T-helper 2 cell treated with Interferon-gamma antibody and Interleukin-4, amounts not matched to agents 5 μg/mL and 100 μg/mL, for 36 hours (primary cell): ENCODE measurements at places on chromosomes 5 and 9.
A peak's percentile ranks its signal among the peaks of the same experiment; 100 is the strongest.

GRCh38 chr5:159161361-159162214 lies 47.8 kb downstream of the RNF145 start:
- no peak for DNase-seq

- no peak for DNase-seq
Measured at GRCh38 chr9:34114436-34114835, 12.1 kb downstream of the DCAF12 start.

- no peak for DNase-seq
Measured at GRCh38 chr9:75414371-75415160, 326.3 kb downstream of the OSTF1 start.

DNA sequence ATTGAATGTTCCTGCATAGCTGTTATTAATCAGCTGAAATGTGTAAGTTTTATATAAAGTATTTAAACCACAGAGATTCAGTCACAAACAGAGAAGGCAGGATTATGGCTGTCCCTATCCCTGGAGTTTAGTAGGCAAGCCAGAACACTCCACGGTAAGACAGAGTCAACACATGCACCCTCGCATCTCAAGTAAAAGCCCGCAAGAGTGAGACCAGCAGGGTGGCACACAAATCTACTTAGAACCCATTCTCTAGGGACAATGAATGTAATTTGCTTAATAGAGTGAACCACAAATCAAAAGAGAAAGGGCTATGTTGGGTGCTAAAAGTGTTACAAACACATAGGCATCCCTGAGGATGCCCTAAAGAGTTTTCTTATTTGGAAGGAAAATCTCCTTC lies 35.1 kb downstream of the LPAR1 start:
- DNase-seq, result no peak

DNA sequence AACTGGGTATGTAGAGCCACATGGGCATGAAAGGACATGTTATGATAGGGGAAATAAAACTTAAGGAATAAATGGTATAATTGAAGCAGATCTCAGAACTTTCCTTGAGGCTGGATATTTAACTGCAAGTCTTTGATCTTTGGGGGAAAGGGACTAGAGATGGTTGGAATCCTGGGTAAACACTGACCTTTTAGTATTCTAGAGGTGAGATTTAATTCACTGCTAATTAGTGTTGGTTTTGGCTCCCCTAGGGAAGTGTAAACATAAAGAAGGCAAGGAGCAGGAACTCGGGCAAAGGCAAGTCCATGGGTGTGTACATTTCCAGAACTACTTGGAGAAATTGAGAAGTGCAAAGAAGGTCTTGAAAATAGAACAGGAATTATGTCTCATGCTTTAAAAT lies 16.6 kb downstream of the NIM1K start:
- DNase-seq, result no peak

- no peak for DNase-seq
Measured at GRCh38 chr5:87327998-87328397, 60.3 kb downstream of the RASA1 start.

DNA sequence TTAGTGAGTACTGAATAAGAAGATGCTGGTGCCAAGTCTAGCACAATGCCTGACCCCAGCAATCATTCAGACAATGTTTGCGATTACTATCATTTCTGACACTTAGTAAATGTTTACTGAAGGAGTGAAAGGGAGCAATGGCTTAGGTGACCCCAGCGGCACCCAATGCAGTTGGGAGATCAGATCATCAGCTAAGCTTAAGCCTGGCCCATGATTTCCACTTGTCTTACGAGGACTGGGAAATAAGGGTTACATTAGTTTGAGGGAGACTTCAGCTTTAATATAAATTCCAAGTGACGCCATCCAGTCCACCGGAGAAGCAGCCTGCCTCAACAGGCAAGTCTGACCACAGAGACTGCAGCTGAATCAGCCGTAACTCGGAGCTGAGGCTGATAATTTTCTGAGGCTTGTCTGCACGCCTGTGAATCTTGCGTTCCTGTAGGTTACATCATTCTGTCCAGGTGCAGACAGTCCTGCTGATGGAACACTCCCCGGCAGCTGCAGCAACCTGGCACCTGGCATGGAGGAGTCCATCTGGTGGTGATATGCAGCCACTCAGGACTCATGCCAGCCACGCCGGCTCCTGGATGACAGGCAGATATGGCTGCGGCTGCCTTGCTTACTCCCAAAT lies 34.9 kb upstream of the FGF1 start:
- no peak for DNase-seq

DNA sequence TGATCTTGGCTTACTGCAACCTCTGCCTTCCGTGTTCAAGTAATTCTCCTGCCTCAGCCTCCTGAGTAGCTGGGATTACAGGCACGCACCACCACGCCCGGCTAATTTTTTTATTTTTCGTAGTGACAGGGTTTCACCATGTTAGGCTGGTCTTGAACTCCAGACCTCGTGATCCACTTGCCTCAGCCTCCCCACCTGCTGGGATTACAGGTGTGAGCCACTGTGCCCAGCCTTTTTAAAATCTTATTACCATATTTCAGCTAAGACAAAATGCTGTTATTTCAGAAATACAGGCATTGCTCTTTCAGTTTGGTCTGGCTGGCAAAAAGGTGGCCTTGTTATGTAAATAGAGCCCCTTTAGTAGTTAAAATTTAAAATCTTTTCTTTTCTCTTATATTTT lies 46.9 kb upstream of the GLDC start:
- DNase-seq, result no peak

- no peak for DNase-seq
Measured at GRCh38 chr5:111017731-111018130, 53.8 kb upstream of the TSLP start.

GRCh38 chr5:127934791-127935256 lies 148.7 kb upstream of the SLC12A2 start:
- no peak for DNase-seq

- no peak for DNase-seq
Measured at GRCh38 chr9:27566118-27566517, 7.2 kb downstream of the C9orf72 start.

GRCh38 chr9:38160613-38161215 lies 91.7 kb upstream of the SHB start:
- DNase-seq, result peak; percentile 36

- no peak for DNase-seq
Measured at GRCh38 chr9:121996783-121997182, 96.3 kb downstream of the TTLL11 start.

DNA sequence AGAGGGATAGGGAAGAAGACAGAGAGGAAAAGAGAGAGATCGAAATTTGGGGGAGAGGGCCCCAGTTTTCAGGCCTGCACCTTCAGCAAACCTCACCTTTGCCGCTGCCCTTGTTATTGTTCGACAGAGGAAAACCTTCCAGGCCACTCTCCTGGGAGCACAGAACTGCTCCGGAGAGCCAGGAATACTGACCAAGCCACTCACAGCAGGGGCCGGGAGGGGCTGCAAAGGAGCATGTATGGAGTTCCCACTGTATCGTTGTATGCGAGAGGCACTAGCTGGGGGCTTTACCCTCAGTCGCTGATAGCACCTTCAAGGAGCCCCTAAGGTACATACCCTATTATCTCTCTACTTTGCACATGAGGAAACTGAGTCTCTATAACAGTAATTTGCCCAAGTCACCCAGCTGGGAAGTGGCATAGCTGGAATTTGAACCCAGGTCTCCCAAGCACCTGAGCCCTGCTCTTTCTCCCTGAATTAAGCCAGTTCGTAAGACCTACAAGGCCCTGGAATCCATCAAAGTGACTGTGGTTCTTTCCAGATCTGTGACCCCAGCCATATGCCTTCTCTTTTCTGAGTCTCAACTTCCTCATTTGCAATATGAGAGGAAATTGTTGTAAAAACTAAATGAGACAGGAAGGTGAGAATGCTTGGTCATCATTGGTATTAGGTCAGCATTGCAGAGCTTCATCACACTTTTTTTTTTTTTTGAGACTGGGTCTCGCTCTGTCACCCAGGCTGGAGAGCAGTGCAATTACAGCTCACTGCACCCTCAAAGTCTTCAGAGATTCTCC lies 21.0 kb upstream of the FOXE1 start:
- DNase-seq, result no peak

DNA sequence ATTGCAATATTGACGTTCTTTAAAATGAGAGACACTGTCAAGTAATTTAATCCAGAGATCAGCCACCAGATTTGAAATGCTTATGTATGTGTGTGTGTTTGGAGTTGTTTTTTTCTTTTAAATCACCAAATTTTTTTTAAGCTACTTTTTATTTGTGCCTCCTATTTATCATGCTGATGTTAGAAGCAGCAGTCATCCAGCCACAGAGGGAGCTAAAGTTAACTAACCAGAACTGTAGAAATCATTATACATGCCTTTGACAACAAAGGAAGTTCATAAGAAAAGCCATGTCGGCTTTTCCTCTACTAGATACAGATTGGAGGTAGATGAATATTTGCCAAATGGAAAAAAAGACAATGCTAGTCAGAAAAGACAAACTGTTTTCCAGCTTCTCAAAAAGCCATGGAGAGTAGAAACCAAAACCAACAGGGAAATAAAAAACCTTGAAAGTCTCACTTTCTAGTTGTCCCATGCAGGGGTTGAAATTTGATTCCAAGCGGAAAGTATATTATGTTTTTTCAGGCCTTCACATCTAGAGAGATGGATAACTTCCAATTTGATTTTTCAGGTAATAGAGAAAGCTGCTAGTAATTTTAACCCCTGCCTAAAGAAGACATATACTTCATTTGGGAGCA lies 4.5 kb downstream of the PURA start:
- DNase-seq, result no peak

DNA sequence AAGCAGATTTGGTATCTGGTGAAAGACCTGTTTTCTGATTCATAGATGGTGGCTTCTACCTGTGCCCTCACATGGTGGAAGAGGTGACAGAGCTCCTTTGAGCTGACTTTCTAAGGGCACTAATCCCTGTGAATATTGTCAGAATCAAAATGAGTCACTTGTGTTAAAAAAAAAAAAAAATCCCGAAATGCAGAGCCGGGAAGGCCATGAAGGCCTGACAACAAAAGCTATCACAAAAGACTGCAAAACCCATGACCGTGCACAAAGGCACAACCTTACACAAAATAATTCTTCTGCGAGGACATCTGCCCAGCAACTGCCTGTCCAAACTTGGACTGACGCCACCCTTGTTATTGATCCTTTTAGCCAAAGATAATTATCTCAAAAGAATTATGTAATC lies 19.6 kb upstream of the UBTD2 start:
- no peak for DNase-seq

DNA sequence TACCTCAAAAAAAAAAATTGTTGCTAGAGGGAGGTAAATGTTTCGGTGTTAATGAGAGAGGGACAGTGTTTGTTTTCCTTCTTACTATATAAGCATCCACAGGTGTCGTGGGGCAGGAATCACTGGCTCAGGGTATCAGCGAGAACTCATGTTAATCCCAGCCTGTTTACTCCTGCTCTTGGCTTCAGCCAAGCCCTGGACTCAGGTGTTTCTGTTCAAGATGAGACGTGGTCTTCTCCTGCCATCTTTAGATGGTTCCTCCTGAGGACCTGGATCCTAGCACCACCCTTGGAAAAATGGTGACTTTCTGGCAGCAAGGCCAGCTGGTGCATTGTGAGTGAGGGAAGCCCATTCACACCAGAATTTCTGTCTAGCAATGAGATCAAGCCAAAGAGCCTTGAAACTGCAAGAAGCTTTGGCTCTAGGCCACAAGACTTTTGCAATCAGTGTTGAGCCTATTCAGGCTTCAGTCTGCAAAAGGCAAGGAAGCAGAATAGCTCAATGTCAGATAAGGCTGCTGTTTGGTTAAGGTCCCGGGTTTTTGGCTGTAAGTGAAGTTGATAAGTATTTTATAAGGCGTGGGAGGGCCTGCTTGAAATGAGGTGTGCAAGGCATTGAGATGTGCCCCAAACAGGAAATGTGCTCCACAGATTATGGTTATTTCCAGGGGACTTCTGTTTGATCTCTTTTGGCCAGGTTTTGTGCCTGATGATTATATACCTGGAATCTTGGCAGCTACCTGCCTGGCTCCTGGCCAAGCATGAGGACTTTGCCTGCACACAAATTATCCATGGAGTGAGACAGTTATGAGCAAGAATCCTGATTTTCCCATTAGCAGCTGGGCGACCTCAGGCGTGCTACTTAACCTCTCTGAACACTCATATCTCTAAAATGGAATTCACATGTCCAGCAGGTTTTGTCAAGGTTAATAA lies 99.8 kb downstream of the TENT4A start:
- no peak for DNase-seq

GRCh38 chr9:89405826-89406225 lies 87.5 kb downstream of the SECISBP2 start:
- DNase-seq, result no peak

- no peak for DNase-seq
Measured at GRCh38 chr5:71743155-71743554, 24.1 kb downstream of the CARTPT start.

- DNase-seq, result peak; percentile 55
Measured at GRCh38 chr5:151154931-151155774, 2.4 kb downstream of the ANXA6 start.

DNA sequence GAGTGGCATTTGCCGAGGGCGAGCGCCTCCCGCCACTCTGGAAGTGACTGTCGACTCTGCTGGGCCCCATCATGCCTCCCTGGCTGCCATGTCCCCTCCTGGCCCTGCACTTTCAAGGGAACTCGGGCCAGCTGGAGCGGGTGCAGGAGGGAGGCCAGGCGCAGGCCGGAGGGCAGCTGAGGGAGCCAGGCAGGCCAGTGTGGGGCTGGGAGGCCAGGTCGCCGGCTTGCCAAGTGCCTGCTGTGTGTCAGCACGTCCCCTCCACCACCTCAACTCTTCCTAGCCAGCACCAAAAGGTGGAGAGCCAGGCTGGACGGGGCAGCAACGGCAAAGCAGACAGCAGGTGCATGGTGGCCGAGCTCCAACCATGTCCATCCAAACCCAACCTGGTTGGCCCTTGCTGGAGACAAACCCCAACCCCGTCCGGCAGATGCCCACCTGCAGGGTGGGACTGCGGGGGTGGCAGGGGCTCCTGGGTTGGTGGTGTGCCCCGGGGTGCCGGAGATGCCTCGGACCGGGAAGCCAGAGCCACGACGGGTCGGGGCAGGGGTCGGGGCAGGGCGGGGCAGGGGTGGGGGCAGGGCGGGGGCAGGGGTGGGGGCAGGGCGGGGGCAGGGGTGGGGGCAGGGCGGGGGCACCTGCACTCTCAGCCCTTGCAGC lies 36.5 kb upstream of the EGFL7 start:
- no peak for DNase-seq

GRCh38 chr9:78112406-78112805 lies 80.8 kb upstream of the GNAQ start:
- no peak for DNase-seq

GRCh38 chr5:121378559-121379359 lies 472.9 kb upstream of the FTMT start:
- no peak for DNase-seq

GRCh38 chr5:136814619-136815378 lies 449.5 kb upstream of the TRPC7 start:
- DNase-seq, result no peak

DNA sequence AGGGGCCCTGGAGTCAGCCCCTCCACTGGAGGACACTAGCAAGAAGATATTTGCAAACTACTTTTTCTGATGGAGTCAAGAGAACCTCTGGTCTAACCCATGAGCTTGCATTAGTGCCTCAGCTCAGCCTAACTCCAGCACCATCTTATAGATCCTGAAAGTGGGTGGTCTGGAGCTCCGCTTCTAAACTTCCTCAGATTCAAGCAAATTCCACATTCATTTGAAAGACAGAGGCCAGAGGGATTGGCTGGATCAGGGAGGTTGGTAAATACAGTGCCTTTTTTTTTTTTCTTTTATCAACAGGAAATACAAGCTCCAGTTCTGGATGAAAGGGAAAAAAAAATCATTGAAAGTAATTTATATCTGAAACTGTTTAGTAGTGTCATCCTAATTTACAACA lies 99.9 kb downstream of the ENC1 start:
- DNase-seq, result no peak

- no peak for DNase-seq
Measured at GRCh38 chr9:106104887-106105286, 410.5 kb downstream of the TMEM38B start.

GRCh38 chr9:125906144-125906543 lies 159.0 kb downstream of the PBX3 start:
- DNase-seq, result no peak
